Peyer's patch (tissue), 4 donors: ENCODE measurements at places on chromosomes 5 and 9. TPM values are rescaled to one million over a fixed set of nuclear protein-coding genes. Genes with fewer than 3 reads are reported as not detected.

- no peak for DNase-seq
- no peaks in the 10 kb centered on the region for H3K4me1 ChIP-seq
- H3K27me3 ChIP-seq, result no peaks in the 10 kb centered on the region
- H3K36me3 ChIP-seq, result no peaks in the 10 kb centered on the region
- no peak overlapping the region for H3K27ac ChIP-seq
- no peak overlapping the region for H3K4me3 ChIP-seq
Measured at GRCh38 chr9:71268871-71269635, 147.6 kb upstream of the TRPM3 start.

IL31RA gene
- total RNA-seq, result not detected

DNA sequence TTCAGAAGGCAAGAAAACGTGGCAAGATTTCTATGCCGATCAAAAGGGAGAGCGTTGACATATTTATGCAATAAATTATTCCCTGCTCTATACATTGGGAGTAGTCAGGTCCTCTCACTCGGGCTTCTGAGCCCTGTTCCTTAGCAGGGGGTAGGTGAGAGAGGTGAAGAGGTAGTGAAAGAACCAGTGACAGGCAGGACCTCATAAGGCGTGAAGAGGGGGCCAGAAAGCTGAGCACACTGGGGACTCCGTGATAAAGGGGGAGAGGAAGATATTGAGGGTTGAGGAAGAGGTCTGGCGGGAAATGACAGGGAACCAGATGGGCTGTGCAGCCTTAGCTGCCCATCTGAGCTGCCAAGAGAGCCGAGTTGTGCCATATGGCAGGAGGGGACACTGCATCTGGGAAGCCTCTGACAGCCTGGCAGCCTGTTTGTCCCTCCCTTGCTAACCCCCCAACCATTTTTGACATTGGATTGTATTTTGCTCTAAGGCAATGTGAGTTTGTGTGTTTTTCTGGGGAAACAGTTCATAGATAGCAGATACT is 782 bp upstream of the CDC20B start:
- no peaks in the 10 kb centered on the region for H3K36me3 ChIP-seq
- no peak overlapping the region for H3K27ac ChIP-seq
- no peaks in the 10 kb centered on the region for H3K4me1 ChIP-seq
- DNase-seq, result no peak
- H3K27me3 ChIP-seq, result peaks cover 24% of the 10 kb centered on the region

WWC1 gene
- 63.2 TPM for total RNA-seq

- no peaks in the 10 kb centered on the region for H3K27me3 ChIP-seq
- no peak for DNase-seq
- no peak overlapping the region for H3K4me3 ChIP-seq
- no peaks in the 10 kb centered on the region for H3K4me1 ChIP-seq
- no peak overlapping the region for H3K27ac ChIP-seq
Measured at GRCh38 chr5:175589714-175590113, 68.2 kb upstream of the HRH2 start.
